ENCODE measurements at places on chromosomes 1 and 21.

DNA sequence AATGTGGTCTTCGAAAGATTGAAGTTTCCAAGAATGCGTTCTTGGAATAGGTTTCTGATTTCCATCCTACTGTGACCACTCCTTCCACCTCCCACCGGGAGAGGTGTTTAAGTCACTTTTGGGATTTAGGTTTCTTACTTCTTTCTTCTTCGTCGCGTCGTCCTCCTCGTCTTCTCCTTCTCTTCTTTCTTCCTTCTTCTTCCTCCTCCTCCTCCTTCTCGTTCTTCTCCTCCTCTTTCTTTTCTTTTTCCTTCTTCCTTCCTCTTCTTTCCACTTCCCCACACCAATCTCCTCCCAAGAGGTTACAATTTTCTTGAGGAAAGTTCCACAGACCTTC, 2.1 kb downstream of the CACHD1 start:
- no peak for DNase-seq

GRCh38 chr1:173853074-173853473, 14.7 kb downstream of the GAS5 start:
- peak; percentile 8 for DNase-seq

GRCh38 chr1:77926561-77927357, 38.3 kb downstream of the NEXN start:
- no peak for DNase-seq

- no peak for DNase-seq
These were observed 28.4 kb downstream of the TRIM45 start for GRCh38 chr1:117093091-117093534.

GRCh38 chr21:36063375-36064084, 3.2 kb upstream of the SETD4 start:
- no peak for DNase-seq

DNA sequence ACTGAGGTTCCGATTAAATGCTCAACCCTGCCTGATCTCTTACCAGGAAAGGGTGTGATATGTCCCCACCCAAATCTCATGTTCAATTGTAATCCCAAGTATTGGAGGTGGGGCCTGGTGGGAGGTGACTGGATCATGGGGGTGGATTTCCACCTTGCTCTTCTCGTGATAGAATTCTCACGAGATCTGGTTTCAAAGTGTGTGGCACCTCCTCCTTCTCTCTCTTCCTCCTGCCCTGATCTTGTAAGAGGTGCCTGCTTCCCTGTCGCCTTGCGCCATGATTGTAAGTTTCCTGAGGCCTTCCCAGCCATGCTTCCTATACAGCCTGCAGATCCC, 34.9 kb downstream of the RSPH1 start:
- no peak for DNase-seq

DNA sequence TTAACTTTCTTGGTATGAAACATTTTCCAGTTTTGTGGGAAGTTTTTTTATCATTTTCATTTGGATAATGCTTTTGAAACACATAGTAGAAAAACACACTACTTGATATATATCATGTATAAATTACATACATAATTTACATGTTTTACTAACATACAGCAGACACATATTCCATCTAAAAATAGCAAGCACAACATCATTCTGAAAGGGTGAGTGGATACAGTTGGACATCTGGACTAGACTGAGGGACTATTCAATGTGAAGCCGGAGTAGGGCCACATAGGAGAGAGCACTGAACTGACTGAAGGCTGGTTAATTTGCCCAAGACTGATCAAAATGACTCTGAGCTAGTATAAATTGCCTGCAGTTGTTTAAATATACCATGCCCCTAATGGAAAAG, 11.7 kb downstream of the CDKN2C start:
- peak; percentile 10 for DNase-seq
